ENCODE measurements at places on chromosomes 6 and 20.
A peak's percentile ranks its signal among the peaks of the same experiment; 100 is the strongest.

GRCh38 chr6:73521351-73521985 is 636 bp upstream of the EEF1A1 start:
- peak; percentile 76 for DNase-seq

DNA sequence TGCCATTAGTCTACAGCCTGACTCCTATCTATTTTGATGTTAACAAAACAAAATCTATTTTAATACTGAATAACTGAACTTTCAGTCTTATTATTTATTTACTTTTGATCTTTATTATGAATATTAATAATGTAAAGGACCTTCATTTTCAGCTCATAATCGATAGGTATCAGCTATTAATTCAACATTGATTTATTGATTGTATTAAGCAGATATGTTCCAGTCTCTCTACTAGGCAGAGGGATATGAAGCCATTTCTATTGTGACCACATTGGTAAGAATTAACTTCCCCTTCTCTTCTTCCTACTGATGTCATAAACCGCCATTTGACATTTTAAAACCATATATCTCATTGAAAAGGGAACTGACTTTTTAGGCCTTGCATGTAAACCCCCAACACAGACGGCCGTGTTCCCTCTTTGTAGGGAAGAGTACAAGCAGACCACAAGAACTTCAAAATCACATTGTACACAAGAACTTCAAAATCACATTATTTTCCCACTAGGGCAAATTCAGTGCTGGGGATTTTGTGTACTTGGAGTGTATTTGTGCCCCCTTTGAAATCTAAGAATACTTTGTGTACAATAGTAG is 69.5 kb upstream of the FABP7 start:
- no peak for DNase-seq

- DNase-seq, result no peak
These were observed 286.2 kb upstream of the STXBP5 start for GRCh38 chr6:146917979-146918378.

- DNase-seq, result no peak
These were observed 8.3 kb downstream of the VEGFA start for GRCh38 chr6:43778131-43778855.

GRCh38 chr6:133348846-133349245 is 107.7 kb downstream of the EYA4 start:
- no peak for DNase-seq

- no peak for DNase-seq
These were observed 161.4 kb downstream of the DNAH8 start for GRCh38 chr6:38876475-38876874.

DNA sequence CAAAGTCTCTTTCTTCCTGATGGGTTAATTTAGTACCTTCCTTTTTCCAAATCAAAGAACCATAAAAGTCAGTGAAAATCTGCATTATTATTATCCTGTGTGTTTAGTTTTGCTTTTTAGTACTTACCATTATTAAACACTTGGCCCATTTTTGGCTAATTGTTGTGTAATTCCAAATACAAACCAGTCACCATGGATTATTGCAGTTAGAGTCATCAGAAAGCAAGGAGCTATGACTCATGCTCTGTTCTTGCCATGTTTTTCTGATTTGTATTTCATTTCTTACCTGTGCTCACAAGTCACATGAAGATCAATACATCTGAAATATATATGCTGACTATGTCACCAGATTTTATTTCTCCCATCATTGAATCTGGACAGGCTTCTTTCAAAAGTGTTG is 31.3 kb downstream of the SLC22A3 start:
- DNase-seq, result no peak

DNA sequence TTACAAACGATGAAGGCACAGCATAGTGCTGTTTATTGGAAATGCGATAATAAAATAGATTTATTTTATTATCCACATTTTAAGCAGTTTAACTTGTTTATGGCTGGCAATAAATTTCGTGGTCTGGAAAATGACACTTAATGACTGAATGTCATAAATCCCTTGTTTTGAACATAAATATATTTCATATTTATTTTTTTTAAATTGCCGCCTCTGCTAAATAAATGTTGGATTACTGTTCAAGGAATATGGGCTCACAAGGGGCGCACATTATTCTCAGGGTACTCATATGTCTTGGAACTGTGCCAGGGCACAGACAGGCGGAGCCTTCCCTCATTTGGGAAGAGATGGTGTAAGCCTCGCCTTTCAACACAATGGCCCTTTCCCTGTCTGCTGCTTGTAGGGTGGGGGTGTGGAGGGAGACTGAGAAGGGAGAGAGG is 134.3 kb downstream of the PXDC1 start:
- DNase-seq, result no peak

DNA sequence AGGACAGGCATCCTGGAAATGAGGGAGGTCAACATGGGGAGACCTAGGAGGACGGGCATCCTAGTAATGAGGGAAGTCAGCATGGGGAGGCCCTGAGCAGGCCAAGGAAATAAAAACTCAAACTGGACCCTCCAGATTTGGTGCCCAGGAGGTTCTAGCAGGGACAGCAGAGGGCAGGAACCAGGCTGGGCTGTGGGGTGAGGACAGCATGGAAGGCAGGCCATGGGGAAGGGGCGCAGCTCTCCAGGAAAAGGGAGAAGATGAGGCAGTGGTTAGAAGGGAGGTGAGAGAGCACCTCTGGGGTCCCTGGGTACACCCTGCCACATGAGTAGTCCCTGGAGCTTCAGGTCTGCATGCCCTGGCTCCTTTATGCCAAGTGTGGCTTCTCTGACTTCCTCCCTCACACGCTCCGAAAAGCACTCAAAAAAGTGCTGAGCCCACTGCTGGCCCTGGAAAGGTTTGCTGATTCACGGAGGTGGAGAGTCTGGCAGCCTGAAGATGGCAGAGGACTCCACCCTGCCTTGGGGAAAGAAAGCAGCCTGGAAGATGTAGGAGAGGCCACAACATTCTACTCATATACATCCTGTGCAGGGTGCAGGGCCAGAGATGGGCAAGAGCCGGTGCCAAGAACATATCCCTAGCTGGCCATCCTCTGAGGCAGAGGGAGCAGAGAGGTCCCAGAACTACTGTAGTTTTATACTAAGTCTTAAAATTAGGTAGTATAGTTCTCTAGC is 154.9 kb downstream of the MRPL14 start:
- no peak for DNase-seq

- no peak for DNase-seq
These were observed 49.1 kb upstream of the UBR2 start for GRCh38 chr6:42514745-42515144.

DNA sequence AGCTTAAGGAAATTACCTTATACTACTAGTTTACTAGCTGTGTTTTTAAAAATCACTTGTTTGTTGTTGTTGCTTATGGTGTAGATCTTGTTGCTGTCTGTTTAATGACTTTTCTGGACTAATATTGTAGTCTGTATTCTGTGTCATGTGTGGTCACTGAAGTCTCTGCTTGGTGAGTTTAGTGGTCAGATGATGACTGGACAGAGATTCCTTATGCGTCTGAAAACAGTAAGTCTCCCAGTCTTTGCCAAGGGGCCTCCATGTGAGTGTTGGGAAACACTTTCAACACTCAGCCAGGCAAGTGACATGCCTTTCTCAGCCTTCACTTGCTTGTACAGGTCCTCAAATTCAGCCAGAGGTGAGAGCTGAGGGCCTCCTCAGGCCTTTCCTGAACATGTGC is 256.9 kb upstream of the RNF24 start:
- no peak for DNase-seq
